Activated naive CD8-positive, alpha-beta T cell treated with anti-CD3 and anti-CD28 coated beads, Interleukin-2, amount 50 U/mL, for 16 hours (primary cell): ENCODE measurements at places on chromosomes 16 and 17.

- DNase-seq = no peak
Observed at GRCh38 chr16:79209308-79209707, 391.2 kb downstream of the MAF start.

DNA sequence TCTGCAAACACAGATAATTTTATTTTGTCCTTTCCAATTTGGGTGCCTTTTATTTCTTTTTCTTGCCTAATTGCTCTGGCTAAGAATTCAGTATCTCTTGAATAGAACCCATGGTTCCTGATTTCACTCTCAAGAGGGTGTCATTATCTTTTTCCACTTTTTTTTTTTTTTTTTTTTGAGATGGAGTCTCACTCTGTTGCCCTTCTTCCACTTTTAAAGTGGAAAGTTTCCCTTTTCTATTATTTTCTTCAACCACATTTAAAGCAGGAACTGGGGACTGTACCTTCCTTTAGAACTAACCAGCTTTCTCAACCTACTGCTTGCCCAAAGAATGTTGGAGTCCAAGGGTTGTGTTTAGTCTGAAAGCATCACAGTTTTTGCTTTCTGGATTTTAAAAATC, 31.1 kb downstream of the SLFN11 start:
- DNase-seq = no peak

DNA sequence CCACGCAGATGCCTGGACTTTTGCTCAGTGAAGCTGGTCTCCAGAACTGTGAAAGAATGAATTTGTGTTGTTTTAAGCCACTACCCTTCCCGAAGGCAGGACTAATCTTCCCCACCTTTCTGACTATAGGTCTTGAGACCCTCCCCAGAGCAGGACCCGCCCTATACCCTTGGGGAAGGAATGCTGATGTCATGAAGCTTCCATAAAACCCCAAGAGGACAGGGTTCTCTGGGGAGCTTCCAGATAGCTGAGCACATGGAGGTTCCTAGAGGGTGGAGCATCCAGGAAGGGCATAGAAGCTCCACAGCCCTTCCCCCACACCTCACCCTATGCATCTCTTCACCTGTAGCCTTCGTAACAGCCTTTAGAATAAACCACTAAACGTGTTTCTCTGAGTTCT, 287.8 kb downstream of the SOX9 start:
- DNase-seq = no peak

DNA sequence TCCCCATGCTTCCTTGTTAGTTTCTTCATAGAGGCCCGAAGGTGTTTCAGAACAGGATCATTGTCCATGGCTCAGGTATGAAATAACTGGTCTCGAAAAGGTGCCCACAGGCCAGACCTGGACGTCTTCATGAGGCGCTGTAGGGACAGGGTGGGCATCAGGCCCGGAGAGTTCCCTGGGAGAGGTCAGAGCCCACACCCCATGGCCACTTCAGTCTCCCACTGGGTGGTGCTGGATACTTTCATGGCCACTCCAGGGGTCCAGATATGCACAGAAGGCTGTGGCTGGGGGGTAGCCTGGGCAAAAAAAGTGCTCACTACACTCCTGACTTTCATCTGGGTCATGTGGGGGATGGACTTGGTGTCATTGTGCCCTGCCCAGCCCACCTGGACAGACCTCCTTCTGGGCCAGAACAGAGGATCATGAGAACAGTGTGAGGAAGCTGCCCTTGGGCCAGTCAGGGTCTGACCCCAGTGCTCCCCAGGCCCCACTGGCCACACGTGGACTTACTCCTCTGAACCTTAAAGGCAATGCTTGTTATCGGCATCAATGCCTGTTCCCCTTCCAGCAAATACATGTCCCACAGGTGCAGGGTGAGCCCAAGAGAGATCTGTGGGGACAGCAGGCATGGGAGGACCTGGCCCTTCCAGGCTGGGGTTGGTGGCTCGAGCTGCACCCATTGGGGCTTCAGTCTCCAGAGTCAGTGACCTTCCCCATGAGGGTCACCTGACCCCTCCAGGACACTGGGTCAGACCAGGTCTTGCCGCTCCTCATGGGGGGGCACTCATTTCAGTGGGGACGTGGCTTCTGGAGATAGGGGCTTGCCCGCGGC, 36.9 kb downstream of the LGALS9 start:
- no peak for DNase-seq

GRCh38 chr17:50855708-50856330, 10.3 kb downstream of the TOB1 start:
- DNase-seq = no peak

DNA sequence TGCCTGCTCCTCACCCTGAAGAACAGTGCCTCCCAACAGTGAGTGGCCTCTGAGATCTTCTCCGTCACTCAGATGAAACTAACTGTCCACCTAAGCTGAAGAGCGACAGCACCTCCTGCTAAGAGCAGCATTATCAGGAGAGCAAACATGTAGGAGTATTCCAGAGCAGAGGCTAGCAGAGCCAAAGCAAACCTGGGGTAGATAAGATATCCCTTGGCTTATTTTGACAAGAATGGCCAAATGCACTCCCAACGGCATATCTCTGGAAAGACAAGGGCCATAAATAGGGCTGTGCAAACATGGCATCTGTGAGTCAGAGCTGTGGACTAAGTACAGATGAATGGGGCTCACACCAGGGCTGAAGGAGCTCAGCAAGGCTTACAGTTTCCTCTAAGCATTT, 96.3 kb downstream of the NDEL1 start:
- no peak for DNase-seq

GRCh38 chr16:81729451-81729850, 49.6 kb upstream of the PLCG2 start:
- no peak for DNase-seq

DNA sequence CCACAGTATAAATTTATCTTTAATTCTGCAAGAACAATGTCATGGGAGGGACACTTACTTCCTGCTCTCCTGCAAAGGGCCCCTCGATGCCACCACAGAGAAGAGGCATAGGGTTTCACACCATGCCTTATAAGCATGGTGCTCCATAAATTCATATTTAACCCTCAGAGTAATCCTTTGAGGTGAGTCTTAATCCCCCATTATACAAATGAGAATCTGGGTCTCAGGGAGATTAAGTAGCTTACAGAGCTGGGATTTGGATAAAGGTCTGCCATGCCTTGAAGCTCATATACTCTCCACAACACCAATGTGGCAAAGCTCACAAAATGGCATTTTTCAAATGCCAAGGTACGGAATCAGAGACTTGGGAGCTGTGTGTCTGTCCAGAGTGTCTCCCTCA, 268.5 kb upstream of the CCL2 start:
- no peak for DNase-seq

GRCh38 chr17:14779241-14779640, 478.4 kb downstream of the HS3ST3B1 start:
- DNase-seq = no peak

DNA sequence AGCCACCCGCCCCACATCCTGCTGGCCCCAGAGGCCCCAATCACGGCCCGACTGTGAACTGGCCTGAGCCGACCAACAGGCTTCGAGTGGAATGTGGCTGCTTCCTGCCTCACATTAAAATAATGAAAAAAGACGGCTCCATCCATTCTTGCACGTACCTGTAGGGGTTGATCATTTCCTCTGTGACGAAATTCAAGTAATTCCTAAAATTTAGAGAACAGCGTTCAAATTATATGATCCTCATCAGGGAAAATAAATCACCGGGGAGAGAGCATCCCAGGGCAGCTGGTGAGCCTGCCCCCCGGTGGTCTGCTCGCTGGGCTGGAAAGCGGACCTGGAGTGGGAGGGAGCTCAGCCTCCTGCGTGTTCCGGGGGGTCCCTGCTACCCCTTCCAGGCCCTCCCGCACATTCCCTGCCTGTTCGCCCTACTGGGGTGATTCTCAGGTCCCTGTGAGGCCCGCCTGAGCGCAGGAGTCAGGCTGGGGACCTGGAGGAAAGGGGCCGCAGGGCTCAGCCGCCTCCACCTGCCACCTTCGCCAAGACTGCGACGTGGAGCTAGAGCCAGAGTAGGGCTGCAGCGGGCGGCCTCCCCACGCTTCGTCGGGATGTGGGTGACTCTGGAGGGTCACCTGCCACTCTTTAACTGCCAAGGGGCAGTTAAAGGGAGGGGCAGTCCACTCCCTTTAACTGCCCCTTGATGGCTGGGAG, 28.9 kb downstream of the SLC7A5 start:
- DNase-seq = no peak

- DNase-seq = no peak
Observed at GRCh38 chr17:83181991-83182619, 102.7 kb downstream of the METRNL start.

GRCh38 chr16:6493555-6493954, 839.1 kb upstream of the RBFOX1 start:
- no peak for DNase-seq

- no peak for DNase-seq
Observed at GRCh38 chr16:88634994-88635670, 3.2 kb upstream of the IL17C start.

DNA sequence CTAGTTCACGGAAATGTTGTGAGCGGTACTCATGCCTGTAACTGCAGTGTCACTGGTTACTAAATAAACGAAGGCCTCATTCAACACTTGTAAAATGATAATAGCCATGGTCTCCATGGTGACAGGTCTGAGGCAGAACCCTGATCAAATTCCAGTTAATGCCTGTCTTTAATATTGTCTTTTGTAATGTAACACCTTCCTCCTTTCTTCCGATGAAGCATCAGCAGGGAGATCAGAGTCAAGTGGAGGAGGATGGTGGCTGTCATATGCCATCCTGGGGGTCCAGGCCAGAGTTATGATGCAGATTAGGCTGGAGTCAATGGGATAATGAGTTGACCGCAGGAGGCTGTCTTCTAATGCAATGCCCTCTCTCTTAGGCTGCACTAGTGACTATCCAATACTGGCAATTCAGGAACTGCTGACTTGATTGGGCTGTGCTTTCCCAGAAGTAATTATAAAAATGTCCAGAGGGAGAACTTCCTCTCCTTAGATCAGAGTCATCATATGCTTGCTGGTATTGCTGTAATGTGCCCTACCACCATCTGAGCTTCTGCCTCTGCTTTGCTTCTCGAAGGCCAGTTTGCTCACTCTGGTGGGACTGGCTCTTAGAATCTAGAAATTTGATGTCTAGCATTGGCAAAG, 419.1 kb downstream of the CA10 start:
- DNase-seq = no peak

DNA sequence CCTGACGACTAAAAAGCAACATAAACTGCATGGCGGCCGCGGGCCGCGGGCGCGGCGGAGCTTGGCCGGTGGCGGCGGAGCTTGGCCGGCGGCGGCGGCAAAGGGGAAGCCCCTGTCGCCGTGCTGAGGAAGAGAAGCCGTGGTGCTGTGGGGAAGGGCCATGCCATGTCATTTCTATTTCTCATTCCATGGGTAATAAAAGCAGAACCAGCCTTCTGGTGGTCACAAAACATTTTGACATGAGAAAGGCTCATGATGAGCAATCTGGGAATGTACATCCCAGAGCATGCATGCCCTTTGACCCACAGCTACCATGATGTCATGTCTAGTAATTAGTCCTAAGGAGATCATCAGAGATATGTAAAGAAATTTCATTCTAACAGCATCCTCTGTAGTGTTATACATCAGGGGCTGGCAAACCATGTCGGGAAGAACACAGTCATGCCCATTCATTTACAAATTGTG, 23.9 kb upstream of the HEATR6 start:
- no peak for DNase-seq

DNA sequence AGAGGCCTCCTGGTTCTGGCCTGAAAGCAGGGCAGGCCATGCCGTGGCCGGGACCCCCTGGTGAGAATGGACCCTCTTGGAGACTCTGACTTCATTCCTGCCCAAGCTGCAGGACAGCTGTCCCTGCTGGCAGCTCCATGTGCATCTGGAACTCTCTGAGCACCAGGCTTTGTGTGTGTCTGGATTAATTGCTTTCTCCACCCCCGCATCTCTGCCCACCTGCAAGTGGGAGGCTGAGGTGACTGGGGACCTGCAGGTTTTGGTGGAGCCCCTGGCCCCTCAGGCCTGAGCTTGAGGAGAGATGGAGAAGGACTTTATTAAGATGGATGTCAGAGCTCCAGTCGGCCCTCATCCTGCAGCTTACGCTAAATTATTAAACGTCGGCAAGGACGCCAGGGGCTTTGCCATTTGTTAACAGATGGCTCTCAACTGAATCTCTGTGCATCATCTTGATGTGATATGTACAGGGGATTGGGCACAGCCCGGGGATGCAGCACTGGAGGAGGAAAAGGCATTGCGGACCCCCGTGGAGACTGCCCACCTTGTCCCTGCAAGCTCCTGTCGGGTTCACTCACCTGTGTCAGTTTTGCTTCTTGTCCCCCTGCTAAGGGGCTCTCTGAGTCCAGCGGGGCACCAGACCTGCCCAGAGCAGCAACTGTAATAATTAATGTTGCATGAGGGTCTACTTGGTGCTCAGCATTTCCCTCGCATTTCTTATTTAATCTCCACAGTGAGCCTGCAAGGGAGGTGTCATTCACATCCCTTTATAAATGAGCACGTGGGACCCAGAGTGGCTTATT, 154.1 kb upstream of the RPL38 start:
- no peak for DNase-seq

DNA sequence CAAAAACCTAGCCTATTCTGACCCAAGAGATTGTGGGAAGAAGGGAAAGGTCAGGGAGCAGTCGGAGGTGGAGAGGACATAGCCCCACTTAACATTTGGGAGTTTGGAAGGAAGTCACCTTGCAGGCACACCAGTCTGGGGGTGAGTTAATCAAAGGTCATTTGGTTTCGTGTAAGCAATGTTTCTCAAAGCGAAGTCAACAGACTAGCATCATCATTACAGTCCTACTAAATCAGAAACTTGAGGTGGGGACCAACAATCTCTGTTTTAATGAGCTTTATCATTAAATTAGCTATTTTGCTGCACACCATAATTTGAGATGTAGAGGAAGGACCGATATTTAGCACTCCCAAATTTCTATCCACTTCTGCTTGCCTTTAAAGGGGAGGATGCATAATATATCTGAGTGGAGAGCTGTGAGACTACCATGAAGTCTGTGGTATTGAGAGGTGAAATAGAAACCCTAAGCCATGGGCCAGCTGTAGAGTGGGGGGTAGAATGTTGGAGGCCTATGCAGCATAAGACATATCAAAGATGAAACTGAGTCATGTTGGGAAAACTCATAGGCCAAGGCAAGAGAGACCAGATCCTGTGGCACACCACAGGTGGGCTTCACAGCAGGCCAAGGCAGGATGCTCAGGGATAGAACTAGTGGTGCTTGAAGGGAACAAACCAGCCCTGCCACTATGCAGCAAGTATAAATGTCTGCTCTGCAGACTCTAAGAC, 141.7 kb upstream of the ANKFN1 start:
- DNase-seq = no peak

DNA sequence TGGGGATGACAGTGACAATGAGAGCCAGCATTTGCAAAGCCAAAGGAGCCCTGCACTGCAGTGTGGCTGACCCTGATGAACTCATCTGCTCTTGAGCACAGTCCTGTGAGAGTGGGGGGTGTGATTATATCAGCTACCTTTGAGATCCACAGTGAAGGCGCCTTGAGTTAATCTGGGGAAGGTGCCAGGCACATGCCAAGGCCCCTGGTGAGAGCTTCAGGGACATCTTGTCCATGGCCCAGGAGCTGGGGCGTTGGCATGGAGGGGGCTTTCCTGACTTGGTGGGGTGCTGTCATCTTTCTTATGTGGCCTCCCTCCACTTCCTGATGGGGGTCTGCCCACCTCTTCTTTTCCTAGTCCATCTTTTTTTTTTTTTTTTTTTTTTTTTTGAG, 86.5 kb downstream of the SNX29 start:
- no peak for DNase-seq
